Suppressor macrophage treated with lipopolysaccharide for 4 hours (primary cell): ENCODE measurements at places on chromosomes 12 and 14.

- DNase-seq = peak; percentile 58
Measured at GRCh38 chr12:107027636-107028053, 40.7 kb upstream of the MTERF2 start.

- no peak for DNase-seq
Measured at GRCh38 chr12:131340616-131341210, 370.2 kb upstream of the SFSWAP start.

DNA sequence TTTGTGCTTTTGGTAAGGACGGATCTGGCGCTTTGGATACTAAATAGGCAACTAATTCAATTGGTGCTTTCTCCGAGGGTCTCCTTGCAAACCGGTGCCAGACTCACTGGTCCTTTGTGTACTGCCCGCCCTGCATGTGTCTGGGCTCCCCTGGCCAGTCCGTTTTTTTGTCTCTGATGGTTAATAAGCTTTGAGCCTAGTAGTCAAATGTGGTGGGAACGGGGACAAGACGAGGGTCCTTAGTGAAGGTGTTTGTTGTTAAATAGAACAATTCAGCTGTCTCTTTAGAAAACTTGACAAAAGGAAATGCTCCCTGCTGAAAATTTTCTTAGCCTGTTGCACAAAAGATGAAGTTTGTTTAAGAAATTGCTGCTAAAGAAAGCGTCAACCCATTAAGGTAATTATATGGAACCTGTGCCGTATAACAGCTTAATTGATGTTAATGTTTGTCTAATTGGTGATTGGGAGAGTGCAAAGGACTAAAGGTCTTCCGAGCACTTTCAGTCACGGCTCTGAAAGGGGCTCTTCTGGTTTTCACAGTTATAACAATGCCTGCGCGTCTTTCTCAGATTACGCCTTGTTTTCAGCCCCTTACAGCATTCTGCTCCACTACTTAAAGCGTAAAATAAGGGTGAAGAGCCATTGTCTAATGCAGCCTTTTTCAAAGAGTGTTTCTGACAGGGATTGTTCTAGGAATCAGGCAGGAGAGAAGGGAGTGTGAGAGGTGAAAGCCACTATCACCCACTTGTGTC lies 537.4 kb downstream of the PRKD1 start:
- no peak for DNase-seq

- DNase-seq = no peak
Measured at GRCh38 chr14:38528582-38528981, 272.7 kb upstream of the CLEC14A start.

DNA sequence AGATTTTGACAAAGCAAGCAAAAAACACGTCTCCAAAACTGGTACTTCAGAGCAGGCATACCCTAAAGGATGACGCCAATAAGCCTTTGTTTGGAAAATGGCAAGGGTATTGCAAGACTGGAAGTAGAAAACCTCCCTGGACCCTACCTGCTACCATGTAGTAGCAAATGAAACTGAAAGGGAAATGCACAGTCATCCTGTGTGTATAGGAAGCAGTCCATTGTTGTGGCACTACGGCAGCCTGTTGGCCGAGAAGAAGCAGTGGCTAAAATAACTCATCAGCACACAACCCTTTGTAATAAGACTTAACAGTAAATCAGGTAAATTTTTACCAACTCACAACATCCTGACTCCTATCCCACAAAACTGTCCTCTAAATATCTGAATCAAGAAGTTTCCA lies 386.4 kb downstream of the RGS6 start:
- DNase-seq = peak; percentile 10

- no peak for DNase-seq
Measured at GRCh38 chr12:45587877-45588533, 141.5 kb upstream of the ARID2 start.

DNA sequence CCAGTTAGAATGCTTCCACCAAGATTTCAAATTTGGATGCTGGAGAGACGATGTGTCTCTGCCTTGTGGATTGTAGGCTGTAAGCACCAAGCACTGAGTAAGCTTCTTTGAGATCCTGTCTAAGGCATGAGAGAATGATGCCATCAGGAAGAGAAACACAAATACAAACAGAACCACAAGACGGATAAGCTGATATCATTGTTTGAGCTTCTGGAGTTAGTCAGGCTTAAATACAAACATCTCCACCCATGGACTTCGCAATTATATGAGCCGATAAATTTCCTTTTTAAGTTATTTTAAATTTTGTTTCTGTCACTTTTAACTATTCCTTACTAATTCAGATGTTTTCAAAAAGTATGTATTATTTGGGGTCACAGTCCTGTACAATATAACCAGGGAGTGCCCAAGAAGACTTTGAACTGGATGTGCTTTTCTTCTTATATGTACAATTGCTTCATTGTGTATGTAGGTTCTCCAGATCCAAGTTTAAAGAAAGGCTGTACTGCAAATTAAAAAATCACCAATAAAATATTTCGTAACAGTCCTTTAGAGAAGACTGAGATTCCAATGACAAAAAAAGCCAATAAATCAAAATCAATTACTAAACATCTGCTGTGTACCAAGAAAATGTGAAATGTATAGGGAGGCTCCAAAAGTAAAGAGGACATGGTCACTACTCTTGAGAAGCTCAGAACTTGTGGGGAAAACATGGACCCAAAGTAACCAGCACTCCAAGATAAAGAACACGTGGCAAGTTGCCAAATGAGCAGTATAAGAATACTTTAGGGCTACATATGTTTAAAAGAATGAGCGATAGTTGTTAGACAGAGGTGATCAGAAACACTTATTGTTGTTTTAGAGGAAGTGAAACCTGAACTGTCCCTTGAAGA lies 274.1 kb downstream of the ADAMTS20 start:
- DNase-seq = peak; percentile 2

DNA sequence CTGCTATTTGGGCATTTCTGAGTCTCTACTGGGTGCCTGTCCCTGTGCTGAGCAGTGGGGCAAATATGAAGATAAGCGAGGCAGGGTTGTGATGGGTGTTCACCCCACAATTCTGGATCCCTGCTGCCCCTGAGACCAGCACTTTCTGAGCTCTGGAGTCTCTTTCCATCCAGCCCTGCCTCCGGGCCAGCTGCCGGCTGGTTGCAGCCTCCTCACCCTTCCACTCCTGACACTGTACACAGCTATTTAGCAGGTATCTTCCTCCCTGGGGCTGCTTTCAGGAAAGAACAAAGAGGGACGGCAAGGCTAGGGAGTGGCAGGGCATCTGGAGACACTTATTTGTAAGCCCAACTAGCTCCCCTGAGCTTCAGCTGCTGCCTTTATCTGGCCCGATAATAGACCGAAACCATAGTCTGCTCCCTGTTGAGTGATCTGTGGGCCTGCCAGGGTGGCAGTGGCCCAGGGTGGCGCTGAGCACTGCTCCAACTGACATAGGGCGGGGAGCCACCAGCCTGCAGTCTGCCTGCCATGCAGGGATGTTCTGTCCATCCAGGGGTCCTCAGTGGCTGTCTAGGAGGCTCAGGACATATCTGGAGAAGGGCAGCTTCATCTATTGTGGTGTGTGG lies 7.6 kb upstream of the KRT80 start:
- no peak for DNase-seq
